ENCODE measurements at places on chromosomes 11 and 22.

DNA sequence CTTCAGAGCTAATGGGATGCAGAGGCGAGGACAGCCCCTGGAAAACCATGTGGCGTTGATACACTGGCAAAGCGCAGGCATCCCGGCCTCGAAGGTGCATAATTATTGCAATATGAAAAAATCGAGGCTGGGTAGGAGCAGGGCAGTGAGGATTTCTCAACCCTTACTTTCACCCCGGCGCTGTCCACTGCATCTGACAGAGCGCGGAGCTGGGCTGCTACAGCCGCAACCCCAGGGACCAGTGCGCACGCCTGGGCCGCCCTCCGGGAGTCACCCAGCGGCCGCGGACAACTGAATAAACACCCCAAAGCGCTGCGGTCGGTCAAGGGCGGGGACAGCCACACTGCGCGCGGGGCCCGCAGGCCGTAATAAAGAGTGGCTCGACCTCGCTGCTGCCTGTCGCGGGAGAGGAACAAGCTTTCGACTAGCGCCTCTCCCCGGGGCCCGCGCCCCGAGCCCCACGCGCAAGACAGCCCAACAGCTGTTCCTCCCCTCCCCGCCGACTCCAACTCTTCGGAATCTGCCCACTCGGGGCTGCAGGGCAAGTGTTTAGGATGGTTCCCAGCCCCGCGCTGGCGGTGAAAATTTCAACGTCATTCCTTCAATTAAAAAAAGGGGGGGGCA, 3.6 kb upstream of the WT1 start:
- DNase-seq, result no peak

- DNase-seq, result no peak
These were observed 768.8 kb downstream of the NTM start for GRCh38 chr11:132139181-132139580.

DNA sequence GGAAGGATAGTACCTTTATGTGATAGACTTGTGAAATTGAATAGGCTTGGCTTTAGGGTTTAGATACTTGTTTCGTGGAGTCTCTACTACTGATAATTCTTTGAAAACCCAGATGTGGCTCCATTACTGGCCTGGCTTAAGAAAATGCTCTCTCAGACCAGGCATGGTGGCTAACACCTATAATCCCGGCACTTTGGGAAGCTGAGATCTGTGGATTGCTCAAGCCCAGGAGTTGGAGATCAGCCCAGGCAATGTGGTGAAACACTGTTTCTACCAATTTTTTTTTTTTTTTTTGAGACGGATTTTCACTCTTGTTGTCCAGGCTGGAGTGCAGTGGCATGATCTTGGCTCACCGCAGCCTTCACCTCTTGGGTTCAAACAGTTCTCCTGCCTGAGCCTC, 40.9 kb downstream of the ATG13 start:
- DNase-seq, result peak; percentile 62

GRCh38 chr22:50563413-50564160, 868 bp upstream of the SYCE3 start:
- DNase-seq, result no peak

DNA sequence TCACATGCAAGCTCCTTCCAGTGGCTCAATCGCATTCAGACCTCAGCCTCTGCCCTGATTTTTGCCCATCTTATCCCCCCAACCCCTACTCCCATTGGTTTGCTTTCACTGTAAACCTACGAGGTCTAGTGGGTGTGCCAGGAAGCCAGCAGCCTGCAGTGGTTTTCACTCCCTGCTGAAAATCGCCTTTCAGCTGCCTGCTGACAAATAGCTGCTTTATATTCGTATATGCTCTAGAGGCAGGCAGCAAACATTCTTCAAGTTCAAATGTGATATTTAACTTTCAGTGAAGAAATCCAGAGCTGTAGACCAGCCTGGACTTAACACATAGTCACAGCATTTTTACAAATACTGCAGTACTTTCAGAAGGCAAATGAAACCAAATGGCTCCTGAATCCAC, 92.8 kb upstream of the APOA1 start:
- no peak for DNase-seq

- peak; percentile 13 for DNase-seq
These were observed 530.5 kb upstream of the CCDC90B start for GRCh38 chr11:83816572-83817187.

DNA sequence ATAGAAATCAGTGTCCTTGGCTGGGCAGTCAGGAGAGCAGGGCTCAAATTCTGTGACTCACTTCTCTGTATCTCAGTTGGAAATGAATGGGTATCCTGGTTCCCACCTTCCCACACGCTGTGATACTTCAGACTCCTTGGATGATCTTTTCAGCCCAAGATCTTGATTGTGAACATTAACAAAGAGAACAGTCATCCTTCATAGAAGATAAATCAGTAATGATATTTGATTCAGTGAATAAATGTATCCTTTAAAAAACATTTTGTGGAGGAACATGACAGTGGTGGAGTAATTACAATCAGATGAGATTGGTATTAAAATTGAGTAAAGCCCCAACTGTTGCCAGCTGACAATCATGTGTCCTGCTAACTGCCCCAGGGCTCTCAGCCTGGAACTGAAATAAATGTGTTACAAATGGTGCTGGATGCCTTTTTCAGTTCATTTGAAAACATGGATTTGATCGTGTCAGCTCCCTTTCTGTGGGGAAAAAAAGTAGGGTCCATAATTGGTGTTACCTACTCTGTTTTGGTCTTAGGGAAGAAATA, 72.9 kb upstream of the OR5AN1 start:
- no peak for DNase-seq

GRCh38 chr22:28462041-28462440, 217.6 kb downstream of the TTC28 start:
- DNase-seq, result no peak

- DNase-seq, result no peak
These were observed 8.3 kb upstream of the FOLR2 start for GRCh38 chr11:72208281-72208680.

- DNase-seq, result no peak
These were observed 5.3 kb downstream of the GRAP2 start for GRCh38 chr22:39906207-39906606.

DNA sequence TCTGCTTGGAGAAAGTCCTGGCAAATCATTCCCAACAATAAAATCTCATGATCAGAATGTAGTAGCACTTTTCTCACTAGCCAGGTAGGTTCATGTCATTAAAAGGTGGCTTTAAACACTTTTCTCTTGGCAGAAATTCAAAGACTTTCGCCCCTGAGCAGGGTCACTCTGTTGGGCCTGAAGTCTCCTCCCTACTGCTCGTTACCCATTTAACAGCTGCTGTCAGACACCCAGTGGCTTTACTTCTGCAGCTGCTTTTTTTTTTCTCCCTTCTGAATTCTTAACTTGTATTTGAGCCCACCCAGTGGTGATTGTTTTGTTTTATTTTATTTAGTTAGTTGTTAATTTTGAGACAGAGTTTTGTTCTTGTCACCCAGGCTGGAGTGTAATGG, 25.0 kb downstream of the ARHGAP8 start:
- DNase-seq, result no peak

DNA sequence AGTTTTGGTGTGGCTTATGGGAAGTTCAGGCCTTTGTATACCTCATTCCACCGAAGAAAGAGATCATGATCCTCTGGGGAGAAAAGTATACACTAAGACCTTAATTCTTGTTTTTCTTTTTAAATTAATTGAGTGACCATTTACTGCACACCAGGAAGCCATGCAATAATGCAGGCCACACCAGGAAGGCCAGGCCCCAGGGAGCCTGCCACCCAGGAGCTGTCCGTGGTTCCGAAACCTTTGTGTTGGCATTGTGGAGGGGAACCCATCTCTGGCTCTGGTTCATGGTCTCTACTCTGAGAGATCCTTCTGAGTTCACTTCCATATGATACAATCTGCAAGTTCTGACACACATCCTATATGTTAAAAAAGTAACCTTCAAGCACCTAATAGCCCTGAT, 291.8 kb downstream of the MIAT start:
- no peak for DNase-seq

- peak; percentile 39 for DNase-seq
These were observed 8.8 kb upstream of the PDGFB start for GRCh38 chr22:39253435-39254070.

GRCh38 chr22:33735978-33736377, 184.3 kb downstream of the LARGE1 start:
- DNase-seq, result no peak

GRCh38 chr11:77416357-77416756, 57.5 kb downstream of the PAK1 start:
- no peak for DNase-seq

DNA sequence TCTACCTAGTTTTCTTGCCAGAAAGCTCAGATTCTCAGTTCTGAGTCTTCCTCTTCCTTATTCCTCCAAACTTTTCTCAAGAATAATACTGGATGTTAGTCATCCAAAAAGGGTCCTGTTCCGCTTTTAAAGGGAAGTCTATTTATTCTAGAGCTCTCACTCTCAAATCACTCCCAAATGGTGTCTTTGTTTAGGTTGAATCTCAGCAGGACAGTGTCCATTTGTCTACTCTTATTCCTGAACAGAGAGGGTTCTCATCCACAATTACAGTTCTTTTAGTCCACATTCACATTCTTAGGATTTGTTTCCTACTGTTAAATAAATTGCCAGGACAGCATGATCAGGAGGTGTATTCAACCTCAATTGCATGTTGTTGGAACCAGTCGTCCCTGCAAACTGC, 61.3 kb downstream of the MUC15 start:
- DNase-seq, result no peak

- DNase-seq, result no peak
These were observed 5.5 kb downstream of the RPS6KA4 start for GRCh38 chr11:64364435-64364834.

- DNase-seq, result no peak
These were observed 25.7 kb upstream of the CHKA start for GRCh38 chr11:68146704-68147474.

GRCh38 chr22:48781868-48782267, 1045.8 kb downstream of the BRD1 start:
- DNase-seq, result no peak

- peak; percentile 29 for DNase-seq
These were observed 13.2 kb upstream of the AIFM3 start for GRCh38 chr22:20953668-20954500.

DNA sequence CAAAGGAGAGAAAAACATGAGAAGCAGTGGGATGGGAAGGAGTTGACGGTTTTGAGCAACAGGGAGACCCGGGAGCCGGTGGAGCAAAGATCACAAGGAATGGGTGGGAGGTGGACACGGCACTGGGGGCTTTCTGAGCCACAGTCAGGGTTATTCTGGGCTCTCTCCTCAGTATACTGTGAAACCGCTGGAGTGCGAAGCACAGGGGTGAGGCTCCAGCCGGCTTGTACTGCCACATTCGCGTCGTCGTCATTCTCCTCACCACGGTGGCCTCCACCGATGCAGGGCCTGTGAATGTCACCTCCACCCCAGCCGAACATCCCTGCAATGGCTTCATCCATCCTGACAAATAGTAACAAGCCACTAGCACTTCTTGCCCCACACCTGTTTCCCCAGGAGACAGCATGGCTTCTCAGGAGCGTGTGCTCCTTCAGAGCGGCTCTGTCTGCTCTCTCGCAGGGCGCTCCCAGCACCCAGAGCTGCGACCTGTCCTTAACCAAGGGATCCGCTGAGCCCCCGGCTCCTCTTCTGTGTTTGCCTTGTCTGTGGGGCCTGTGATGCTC, 1165.3 kb downstream of the TBC1D22A start:
- no peak for DNase-seq

GRCh38 chr22:41826430-41827383, 6.2 kb upstream of the SREBF2 start:
- no peak for DNase-seq

GRCh38 chr11:76185931-76186401, 20.3 kb downstream of the WNT11 start:
- DNase-seq, result peak; percentile 43

DNA sequence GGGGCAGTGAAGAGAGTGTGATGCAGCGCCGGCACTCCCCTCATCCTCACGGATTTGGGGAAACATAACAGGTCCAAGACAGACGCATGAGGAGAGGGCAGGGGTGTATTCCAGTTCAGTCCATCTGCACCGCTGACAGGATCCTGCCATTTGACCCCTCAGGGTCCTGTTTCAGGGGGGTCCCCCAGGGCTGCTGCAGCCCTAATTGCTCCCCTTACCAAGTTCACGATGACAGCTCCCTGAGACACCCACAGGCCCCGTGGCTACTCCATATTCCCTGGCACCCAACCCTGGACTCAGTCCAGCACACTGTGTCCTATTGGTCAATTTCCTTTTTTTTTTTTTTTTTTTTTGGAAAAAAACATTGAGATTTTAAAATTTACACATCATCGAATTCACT, 41.5 kb downstream of the SHANK2 start:
- DNase-seq, result no peak

- peak; percentile 46 for DNase-seq
These were observed 12.7 kb downstream of the MAFF start for GRCh38 chr22:38214302-38215056.

- DNase-seq, result no peak
These were observed 6.9 kb upstream of the NRXN2 start for GRCh38 chr11:64729851-64730382.

- DNase-seq, result no peak
These were observed 15.3 kb downstream of the SULT4A1 start for GRCh38 chr22:43846966-43847365.

- no peak for DNase-seq
These were observed 20.9 kb downstream of the CSNK1E start for GRCh38 chr22:38296372-38296771.

DNA sequence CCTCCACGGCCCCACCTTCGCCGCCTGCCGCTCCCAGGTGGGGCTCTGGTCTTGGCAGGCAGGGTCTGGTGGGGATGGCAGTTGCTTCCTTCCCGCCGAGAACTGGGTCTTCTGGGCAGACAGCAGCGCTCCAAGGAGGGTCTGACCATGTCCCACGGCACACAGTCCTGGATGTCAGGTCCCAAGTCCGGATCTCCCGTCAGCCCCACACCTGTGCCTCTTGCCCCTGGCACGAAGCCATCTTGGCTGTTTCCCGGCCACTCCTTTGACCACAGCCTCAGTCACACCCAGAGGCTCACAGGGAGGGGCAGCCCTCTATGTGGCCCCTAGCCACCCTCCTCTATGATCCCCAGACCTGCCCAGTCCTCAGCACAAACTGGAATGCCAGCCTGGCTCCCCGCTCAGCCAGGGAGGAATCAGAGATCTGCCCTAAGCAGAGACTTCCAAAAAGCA, 14.3 kb downstream of the MUC5B start:
- no peak for DNase-seq

- DNase-seq, result no peak
These were observed 216.3 kb upstream of the SYN3 start for GRCh38 chr22:33274214-33275072.

GRCh38 chr11:103947546-103947919, 88.9 kb upstream of the DDI1 start:
- peak; percentile 37 for DNase-seq
